Substantia nigra (tissue), 51 donors: ENCODE measurements at places on chromosomes 11 and 22.

- DNase-seq: no peak
Observed at GRCh38 chr11:98710986-98711385, 309.8 kb upstream of the CNTN5 start.

DNA sequence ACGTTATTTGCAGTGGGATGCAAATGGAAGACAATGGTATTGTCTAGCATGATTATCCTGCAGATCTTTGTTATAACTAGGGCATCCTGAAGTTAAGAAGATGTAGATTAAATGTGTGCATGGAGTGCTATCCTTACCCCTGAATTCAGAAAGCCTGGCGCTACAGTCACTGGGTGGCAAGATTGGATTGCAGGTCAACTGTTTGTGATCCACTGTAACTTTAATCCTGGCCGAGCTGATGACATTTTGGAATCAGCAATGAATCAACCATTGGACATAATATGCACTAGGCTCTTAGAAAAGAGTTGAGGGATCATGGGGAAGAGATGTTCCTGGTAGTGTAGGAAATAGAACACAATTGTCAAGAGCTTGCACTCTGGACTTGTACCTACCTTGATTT is 25.1 kb downstream of the SEZ6L start:
- DNase-seq: no peak

DNA sequence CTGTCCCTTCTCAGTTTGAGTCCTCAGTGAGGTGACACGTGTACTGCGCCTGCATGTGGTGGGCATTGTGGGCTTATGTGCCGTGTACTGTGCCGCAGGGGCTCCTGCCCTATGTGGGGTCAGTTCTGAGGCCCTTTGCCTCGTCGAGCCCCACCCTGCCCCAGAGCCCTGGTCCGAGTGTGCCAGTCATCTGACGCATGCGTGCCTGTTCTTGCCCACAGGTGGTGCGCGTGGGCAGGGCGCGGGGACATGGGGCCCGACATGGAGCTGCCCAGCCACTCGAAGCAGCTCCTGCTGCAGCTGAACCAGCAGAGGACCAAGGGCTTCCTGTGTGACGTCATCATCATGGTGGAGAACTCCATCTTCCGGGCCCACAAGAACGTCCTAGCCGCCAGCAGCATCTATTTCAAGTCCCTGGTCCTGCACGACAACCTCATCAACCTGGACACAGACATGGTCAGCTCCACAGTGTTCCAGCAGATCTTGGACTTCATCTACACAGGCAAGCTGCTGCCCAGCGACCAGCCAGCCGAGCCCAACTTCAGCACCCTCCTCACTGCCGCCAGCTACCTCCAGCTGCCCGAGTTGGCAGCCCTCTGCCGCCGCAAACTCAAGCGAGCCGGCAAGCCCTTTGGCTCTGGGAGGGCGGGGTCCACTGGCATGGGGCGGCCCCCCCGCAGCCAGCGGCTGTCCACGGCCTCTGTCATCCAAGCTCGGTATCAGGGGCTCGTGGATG is 22.3 kb upstream of the TMEM191C start:
- no peak for DNase-seq

DNA sequence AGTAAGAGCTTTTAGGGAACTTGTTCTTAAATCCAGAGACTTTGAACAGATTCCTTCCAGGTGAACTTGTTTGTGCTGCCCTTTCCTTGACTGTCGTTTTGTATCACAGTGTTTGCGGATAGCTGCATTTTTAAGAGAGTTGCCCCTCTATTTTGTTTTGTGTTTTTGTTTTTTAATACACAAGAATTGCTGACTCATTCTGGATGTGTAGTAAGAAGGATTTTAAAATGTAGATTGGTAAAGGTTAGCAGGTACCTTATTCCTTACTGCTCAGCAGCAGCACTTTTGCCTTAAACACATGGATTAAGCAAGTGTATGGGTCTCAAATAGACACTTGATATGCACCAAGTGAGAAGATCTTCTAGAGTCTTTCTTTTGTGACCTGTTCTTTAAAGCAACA is 8.9 kb upstream of the APOA5 start:
- DNase-seq: no peak

GRCh38 chr22:42431401-42432019 is 693 bp downstream of the NFAM1 start:
- peak; percentile 53 for DNase-seq

DNA sequence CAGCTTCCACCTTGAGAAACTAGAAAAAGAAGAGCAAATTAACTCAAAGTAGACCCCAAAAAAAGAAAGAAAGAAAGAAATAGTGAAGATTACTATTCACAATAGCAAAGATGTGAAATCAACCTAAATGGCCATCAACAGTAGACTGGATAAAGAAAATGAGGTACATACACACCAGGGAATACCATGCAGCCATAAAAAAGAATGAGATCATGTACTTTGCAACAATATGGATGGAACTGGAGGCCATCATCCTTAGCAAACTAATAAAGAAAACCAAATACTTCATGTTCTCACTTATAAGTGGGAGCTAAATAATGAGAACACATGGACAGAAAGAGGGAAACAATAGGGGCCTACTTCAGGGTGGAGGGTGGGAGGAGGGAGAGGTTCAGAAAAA is 13.8 kb downstream of the CD3D start:
- DNase-seq: no peak

- no peak for DNase-seq
Observed at GRCh38 chr11:9575260-9576240, 2.1 kb downstream of the WEE1 start.

GRCh38 chr22:43017525-43018460 is 2.8 kb upstream of the PACSIN2 start:
- DNase-seq: no peak

- peak; percentile 38 for DNase-seq
Observed at GRCh38 chr11:61834278-61835048, 6.4 kb downstream of the FADS2 start.

GRCh38 chr11:114617157-114618124 is 21.9 kb upstream of the NXPE4 start:
- DNase-seq: no peak

DNA sequence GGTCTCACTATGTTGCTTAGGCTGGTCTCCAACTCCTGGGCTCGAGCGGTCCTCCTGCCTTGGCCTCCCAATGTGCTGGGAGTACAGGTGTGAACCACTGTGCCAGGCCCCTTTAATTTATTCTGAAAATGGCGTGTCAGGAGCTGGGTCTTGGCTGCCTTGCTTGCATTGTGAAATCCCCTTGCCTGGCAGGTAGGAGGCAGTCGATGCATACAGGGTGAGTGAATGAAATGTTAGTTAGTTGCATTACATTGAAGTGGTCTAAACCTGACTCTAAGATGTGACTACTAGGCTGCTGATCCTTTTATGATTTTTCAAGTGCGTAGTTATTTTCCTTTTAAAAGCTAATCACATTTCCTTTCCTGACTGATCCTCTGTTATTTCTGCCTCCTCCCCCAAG is 42.9 kb downstream of the PARVB start:
- no peak for DNase-seq

GRCh38 chr11:60910711-60911380 is 3.1 kb upstream of the TMEM109 start:
- no peak for DNase-seq

DNA sequence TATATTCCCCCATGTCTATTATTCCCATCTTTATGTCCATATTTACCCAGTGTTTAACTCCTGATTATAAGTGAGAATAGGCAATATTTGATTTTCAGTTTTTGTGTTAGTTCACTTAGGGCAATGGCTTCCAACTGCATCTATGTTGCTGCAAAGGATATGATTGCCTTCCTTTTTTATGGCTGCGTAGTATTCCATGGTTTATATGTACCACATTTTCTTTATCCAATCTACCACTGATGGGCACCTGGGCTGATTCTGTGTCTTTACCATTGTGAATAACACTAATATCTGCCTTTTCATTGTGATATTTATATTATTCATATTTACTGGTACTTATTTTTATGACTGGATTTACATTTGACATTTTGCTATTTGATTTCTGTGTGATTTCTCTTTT is 649.6 kb downstream of the NTM start:
- DNase-seq: no peak

GRCh38 chr11:75627906-75628668 is 40.8 kb downstream of the MAP6 start:
- no peak for DNase-seq

DNA sequence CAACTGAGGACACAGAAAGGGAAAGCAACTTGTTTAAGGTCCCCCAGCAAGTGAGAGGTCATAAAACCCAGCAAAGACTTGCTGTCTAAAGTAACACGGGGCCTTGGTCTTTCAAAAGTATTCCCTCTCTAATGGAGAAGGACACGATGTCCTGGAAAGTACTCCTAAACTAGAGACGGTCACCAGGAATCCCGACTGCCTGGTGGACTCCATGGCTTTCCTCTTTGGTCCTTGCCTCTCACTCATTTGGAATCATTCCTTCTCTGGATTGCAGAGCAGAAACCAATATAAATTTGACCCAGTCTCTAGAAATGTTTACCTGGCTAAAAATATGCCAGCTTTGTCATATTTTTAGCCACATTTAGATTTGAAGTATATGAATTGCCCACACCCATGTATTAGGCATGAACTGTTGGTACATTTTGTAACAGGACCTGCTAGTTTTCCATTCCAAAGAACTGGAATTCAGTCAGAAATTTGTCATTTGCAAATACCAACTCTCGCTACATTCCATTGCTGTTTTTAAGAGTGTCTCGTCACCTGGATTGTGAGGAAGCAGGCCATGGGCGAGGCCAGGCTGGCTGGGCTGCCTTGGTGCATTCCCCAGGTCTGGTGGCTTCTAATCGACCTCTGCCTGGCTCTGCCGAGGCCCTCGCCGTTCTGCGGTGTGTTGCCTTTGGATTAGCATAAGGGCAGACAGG is 12.9 kb downstream of the NAV2 start:
- DNase-seq: no peak

DNA sequence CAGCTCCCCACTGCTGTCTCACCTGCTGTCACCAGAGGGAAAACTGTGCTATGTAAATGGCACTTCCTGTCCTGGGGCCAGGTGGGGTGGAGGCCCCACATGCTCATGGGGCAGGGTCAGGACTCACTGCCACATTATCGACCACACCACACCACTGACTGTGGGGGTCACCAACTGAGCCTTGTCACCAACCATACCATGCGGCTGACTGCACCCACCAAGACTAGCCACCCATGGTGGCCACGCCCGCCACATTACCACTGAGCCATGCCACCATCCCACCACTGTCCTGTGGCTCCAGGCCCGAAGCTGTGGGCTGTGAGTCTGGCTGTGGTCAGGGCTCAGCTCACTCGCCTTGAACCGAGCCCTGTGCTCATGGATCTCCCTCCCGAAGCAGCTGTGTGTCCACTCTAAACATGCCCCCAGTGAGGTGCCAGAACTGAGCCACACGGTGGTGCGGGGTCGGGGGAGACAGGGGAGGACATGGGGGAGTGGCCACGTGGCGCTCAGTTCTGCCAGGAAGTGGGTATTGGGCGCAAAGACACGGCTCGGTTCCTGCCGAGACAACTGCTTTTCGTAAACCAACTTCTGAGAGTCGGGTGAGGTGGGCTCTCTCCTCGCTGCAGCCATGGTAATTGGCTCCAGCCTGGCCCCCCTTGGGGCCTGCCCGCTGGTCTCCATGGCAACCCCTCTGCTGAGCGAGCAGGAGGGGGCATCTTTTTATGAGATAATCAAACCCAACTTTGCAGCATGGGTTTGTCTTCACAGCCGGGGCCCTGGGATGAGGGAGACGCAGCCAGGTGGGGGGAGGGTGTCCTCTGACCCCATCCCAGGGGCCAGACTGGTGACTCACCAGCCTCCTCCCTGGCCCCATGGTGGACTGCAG is 23.2 kb downstream of the RTN4R start:
- DNase-seq: no peak

DNA sequence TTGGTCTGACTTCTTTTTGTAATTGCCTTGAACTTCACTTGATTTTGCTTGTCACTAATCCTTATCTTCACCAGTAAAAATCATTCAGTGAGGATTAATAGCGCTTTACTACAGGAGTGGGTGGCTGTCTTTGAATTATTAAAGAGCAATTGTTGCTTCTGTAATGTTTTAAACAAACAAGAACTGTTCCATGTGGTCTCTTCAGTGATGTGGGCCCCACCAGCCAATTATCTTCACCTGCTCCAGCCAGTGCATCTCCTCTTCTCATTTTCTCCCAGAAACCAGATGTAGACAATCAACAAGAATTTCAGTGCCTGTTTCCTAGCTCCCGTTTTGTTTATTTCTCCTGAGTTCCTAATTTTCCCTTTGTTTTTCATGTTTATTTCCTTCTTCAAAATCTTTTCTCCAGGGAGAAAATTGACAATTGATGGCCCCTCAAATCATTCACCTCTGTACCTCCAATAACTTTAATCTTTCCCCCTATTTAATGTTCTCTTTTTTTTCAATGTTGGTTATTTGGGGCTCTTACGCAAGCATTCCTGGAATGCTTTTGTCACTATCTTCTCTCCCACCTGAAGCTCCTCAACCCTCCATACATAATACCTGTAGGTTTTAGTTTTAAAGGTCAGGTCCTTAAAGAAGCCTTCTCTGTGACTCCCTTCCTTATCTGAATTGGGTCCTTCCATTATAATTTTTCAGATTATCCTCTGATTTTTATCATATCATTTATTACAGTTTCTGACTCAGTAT is 115.1 kb downstream of the ARFGAP2 start:
- DNase-seq: no peak

- DNase-seq: no peak
Observed at GRCh38 chr11:18383388-18384156, 10.8 kb upstream of the LDHA start.

- peak; percentile 24 for DNase-seq
Observed at GRCh38 chr22:26751217-26751616, 93.8 kb downstream of the MIAT start.

GRCh38 chr11:68524213-68524612 is 63.7 kb downstream of the PPP6R3 start:
- DNase-seq: no peak

GRCh38 chr11:122226810-122227379 is 110.9 kb upstream of the BLID start:
- no peak for DNase-seq

DNA sequence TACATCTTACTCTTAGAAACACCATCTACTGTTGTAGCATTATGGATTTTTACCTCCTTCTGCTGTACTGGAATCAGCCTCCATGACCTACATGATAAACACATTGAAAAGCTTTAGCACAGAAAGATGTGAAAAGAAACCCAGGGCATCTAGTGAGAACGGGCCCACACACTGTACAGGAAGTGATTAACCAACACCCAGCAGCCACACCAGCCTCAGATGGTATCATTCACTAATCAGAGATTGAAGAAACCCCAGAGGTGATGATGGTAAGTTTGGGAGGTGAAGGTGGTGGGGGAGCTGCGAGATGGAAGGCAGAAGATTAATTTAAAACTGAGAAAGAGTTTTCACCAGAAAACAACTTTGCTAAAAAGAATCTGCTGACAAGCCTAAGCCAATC is 46.1 kb downstream of the RASSF10 start:
- no peak for DNase-seq
